ENCODE measurements at places on chromosomes 5 and 9. TPM values are rescaled to one million over a fixed set of nuclear protein-coding genes. Genes with fewer than 3 reads are reported as not detected.

Gene ABHD17B
- 75.0 TPM for total RNA-seq

Gene LCN9
- total RNA-seq: not detected

Gene ELOVL7
- total RNA-seq: 6.9 TPM

Gene ADGRV1
- 191 TPM for total RNA-seq

Gene TNFSF8
- total RNA-seq: 0.92 TPM

Gene WWC1
- total RNA-seq: 36.2 TPM

Gene GADD45G
- 8.8 TPM for total RNA-seq

Gene G3BP1
- total RNA-seq: 81.0 TPM

Gene CCL21
- not detected for total RNA-seq

Gene PCDHB11
- total RNA-seq: 14.8 TPM

Gene SLC36A2
- not detected for total RNA-seq

Gene SLC6A7
- total RNA-seq: 20.5 TPM

Gene FIBCD1
- 2.1 TPM for total RNA-seq

Gene CAST
- total RNA-seq: 30.2 TPM

Gene CCDC192
- total RNA-seq: not detected

Gene SOX30
- total RNA-seq: not detected

Gene C9orf152
- total RNA-seq: not detected
